ENCODE measurements at places on chromosomes 7 and 10.

GRCh38 chr10:130224228-130224627 lies 88.0 kb downstream of the GLRX3 start:
- no peak for DNase-seq

DNA sequence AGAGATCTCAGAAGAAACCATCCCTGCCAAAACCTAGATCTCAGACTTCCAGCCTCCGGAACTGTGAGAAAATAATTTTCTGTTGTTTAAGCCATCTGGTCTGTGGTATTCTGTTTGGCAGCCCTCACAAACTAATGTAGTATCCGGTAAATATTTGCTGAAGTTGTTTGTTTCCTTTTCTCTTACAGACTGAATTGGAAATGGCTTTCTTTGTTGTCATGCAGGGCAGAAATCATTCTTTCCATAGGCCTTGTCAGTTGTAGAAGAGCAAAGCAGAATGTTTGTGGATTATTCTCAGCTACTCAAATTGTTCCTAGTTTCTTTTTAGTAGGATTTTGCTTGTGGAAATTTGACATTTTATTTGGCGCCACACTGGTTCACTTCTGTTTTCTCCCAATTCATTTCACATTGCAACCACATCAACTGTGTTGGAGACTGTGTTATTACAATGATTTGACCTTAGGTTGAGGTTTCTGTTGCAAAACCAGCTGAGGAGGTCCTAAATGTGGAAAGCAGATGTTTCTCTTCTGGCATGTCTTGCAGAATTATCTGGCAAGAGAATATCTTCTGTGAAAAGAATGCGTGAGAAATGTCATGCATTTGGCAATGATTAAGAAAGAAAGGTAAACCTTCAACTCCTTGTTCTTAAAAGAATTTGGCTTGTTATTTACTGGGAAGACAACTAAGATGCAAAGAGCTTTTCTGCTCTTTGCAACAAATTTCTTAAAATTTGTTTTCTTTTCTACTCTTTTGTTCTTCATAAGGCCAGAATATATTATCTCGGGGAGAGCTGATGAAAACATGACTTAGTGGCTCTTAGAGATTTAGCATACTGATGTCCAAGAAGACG lies 25.8 kb downstream of the ACTA2 start:
- DNase-seq = no peak

- no peak for DNase-seq
Observed at GRCh38 chr10:119893845-119894427, 1.4 kb downstream of the SEC23IP start.

- no peak for DNase-seq
Observed at GRCh38 chr10:123521076-123521475, 145.1 kb upstream of the GPR26 start.

DNA sequence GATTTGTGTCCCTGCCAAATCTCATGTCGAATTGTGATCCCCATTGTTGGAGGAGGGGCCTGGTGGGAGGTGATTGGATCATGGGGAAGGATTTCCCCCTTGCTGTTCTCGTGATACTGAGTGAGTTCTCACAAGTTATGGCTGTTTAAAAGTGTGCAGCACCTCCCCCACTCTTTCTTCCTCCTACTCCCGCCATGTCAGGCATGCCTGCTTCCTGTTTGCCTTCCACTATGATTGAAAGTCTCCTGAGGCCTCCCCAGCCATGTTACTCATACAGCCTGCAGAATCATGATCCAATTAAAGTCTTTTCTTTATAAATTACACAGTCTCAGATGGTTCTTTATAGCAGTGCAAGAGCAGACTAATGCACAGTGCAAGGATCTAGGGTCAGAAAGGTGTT lies 75.4 kb downstream of the CALD1 start:
- DNase-seq = no peak

DNA sequence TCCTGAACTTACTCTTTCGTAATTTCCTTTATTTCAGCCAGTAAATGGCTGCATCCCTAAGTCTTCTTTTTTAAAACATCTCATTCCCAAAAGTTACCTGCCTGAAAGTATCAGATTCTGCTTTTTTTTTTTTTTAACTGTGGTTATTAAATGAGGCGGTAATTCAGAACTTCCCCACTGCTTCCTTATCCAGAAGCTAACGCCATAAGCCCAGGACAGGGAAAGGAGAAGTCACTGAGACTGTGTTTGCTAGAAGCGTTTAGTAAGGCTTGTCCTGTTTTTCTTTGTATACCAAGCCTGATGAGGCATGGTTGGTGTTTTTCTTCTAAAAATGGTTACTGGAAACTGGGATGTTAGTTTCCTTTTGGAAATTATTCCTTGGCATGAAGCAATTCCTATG lies 197.8 kb downstream of the CELF2 start:
- no peak for DNase-seq

DNA sequence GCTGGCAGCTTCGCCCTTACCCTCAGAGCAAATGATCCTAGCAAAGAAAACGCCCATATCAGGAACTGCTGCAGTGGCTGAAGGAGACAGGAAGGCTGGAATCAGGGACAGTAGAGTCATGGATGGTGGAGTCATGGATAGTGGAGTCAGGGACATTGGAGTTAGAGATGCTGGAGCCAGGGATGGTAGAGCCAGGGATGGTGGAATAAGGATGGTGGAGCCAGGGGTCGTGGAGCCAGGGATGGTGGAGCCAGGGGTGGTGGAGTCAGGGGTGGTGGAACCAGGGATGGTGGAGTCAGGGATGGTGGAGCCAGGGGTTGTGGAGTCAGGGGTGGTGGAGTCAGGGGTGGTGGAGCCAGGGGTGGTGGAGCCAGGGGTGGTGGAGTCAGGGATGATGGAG lies 31.3 kb downstream of the C10orf105 start:
- no peak for DNase-seq

- no peak for DNase-seq
Observed at GRCh38 chr10:58701405-58702135, 188.9 kb downstream of the BICC1 start.

DNA sequence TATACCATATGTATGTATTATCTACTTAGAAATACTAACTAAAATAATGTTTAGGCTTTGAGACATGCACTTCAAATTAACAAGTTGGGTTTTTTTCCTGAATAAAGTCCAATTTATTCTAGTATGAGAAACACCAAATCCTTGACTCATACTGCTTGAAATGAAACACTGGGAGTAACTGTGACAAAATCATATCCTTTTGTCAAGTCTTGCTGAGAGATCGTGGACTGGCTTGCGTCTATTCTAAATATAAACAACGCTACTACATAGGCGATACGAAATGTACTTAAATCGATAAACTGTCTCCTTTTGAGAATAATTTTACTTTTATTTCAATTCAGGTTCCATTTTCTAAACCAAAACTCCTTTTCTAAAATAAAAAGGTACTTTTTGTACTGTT lies 16.3 kb downstream of the SMURF1 start:
- DNase-seq = no peak

DNA sequence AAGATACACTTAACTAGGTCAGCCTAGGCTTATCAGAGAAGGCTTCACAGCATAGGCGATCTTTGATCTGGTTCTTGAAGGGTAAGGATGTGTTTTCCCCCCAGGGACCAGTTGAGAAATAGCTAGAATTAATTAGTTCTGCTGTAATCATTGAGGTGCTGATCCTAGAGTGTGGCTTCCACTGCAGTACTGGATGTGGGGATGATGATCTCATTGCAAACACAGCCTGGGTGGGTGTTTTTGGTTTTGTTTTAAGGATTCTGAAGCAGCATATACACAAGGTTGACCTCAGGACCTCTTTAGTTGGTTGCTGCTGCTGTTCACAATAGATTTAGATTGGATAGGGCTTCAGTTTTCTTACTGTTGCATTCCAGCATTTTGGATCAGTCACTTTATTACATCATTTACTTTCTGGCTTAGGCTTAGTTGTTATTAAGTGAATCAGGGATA lies 159.7 kb downstream of the AUTS2 start:
- no peak for DNase-seq

DNA sequence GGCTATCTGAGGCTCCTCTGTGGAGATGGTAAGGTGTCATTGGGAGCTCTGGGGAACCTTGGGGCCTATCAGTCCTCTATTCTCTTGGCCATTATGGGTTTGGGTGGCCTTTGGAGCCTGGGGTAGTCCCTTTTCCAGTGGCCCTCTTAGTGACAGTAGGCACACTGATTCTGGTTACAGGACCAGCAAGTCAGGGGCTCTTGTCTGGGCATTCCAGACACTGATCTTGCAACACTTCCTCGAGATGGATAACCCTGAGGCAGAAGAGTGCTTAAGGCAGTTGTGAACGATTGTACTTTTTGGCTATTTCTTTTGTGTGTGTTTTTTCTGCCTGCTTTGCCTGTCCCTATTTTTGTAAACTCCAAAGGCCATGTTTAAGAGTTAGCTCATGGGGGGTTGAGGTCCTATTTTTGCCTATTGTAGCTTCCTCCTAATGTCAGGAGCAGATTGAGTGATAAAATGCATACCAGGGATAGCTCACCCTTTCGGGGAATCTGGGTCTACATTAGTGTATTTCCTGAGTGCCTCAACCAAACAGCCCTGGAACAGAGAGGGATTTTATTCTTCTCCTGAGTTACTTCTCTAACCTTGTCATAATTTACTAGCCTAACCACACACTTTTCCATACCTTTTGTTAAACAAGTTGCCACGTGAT lies 61.2 kb downstream of the PRKAR2B start:
- DNase-seq = no peak

DNA sequence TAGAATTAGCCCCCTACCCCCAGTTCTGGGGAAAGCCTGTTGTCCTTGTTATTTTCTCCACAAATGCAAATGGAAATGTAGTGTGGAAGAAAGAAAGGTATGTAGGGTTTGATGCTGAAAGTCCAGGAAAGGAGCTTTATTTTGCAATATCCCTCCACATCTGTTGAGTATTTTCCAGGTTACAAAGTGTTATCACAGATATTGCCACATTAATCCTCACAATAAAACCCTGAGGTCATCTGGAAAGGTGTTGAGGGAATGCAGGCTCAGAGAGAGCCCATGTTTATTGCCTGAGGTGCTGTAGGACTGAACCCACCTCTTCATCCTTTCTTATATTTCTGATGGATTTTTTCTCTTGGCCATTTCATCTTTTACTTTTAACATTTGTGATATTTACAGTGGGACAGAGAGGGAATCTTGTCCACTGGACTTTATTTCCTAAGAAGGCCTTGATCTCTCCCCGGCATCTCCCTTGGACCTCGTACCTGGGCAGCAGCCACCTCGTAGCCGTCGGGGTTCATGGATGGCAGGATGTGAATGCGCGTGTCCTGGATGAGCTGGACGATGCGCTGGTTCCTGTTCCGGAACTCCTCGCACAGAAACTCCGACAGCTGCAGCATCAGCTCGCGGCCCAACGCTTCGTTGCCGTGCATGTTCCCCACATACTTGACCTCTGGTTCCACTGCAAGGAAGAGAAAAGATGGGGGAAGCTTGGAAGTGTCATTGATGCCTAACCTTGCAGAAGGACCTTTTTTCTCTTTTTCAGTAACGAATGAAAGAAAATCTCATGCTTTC lies 6.0 kb downstream of the CPN1 start:
- no peak for DNase-seq

DNA sequence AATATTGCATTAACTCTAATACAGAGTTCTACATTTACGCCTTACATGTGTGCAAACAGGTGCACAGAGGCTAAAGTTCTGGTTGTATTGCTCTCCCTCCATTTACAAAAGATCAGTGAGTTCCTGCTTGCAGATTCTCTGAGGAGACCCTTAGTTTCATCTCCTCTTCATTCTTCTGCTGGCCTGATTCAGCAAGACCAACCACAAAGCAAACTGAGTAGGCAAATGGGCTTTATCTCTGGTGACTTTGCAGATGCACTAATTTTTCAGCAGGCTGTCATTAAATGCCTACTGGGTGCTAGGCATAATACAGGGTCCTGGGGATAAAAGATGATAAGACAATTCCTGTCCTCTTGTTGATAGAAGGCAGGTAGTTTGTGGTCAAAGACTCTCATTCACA lies 56.4 kb downstream of the MET start:
- DNase-seq = no peak

DNA sequence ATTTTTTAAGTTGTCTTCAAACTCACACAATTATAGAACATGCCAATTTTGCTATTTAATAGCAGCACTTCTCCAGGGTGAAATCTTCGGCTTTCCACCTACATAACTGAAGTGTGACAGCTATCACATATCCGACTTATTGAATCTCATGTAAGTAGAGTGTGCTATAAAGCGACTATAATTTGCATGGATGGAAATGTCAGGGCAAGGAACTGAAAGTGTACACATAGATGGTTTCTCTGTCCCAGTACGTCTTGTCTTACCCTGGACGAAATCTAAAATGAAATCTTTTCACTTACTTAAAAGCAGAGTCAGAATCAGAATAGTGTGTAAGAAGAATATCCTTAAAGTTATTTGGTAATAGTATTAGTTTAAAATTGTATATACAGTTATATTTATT lies 132.3 kb downstream of the THSD7A start:
- no peak for DNase-seq

DNA sequence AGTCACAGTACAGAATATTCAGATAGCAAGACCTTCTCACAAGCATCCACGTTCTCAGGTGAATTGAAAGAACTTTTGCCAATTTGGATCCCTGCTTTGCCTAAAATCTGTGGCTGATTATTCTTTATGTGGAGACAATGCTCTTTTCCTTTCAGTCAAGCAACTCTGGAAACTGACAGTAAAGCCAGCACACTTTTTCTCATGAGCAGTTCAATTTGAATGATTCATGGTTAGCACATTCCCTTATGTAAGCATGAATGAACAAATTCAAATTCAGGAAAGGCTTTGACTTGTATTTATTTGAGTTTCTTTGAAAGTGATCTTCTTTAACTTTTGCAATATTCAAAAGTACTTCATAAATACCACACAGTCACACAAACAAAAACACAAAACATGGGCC lies 57.6 kb downstream of the MEOX2 start:
- no peak for DNase-seq

DNA sequence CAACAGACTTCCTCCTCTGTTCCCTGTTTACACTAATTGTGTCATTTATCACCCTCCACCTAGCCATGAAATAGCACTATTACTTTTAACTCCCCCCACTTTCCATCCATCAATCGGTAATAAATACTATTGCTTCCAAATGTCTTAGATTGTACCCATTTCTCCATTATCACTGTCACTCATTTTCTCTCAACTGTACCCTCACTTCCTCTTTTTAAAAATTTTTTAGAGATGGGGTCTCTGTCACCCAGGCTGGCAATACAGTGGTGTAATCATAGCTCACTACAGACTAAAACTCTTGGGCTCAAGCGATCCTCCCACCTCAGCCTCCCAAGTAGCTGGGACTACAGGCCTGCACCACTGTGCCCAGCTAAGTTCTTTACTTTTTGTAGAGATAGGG lies 123.5 kb upstream of the EGR2 start:
- DNase-seq = no peak

DNA sequence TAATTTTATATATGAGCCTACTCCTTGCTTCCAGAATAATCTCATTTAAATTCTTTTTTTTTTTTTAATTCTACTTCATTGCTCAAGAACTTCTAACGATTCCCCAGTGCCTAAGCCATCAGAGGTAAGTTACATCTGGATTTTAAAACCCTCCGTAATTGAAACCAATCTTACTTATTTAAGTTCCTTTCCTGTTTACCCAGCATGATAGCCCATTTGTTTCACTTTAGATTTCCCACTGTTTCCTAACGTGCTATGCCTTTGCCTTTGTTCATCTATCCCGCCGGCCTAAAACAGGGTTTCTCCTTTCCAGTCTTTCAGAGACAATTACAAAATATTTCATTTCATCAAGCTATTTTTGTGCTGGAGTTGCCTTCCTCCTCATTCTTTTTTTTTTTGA lies 75.8 kb upstream of the ETV1 start:
- no peak for DNase-seq
